Psoas muscle (tissue), 8 donors: ENCODE measurements at places on chromosomes 2 and 18. TPM values are rescaled to one million over a fixed set of nuclear protein-coding genes. Genes with fewer than 3 reads are reported as not detected.

GRCh38 chr2:201257956-201258665 lies 2.2 kb upstream of the CASP8 start:
- DNase-seq, result peak; percentile 57

DNA sequence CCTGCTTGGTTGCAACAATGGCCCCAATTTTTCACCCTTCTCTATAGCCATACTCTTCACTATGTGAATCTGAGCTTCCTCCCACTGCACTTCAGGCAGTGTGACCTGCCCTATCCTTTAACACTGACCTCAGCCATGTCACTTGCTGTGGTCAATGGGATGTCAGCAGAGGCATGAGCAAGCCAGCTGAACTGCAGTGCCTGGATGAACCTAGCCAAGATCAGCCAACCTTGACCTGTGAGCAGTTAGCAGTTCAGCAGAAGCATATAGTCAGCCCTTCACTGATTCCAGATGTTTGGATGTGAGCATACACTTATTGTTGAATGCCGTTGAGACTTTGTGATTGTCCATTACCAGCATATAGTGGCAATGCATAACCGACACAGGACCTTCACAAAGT lies 63.4 kb upstream of the BOD1L2 start:
- DNase-seq, result no peak

Gene SIX3
- 0.20 TPM for total RNA-seq

DNA sequence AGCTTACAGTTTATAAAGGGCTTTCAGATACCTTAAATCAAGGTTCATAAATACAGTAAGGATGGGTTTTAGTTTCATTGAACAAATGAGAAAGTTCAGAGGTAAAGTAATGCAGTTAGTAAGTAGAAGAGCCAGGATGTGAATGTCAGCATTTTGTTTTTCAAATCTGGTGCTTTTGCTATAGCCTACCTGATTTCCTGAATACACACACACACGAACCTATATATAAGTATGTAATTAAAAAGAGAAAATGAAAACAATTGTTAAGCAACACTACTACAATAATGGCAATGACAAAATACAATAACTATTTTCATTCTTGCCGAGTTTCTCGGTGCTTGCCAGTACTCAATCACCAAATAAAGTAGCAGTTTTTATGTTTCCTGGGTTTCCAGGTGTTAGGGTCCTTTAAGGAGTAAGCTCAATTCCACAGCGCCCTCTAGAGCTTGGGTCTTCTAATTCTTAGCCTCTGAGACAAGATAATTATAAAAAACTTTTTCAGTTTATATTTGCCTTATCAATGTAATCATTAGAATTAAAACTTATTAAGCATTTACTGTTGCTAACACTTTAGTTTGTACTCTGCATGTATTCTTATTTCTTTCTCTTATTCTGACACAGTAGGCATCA lies 512.9 kb upstream of the ACVR2A start:
- DNase-seq, result no peak

DNA sequence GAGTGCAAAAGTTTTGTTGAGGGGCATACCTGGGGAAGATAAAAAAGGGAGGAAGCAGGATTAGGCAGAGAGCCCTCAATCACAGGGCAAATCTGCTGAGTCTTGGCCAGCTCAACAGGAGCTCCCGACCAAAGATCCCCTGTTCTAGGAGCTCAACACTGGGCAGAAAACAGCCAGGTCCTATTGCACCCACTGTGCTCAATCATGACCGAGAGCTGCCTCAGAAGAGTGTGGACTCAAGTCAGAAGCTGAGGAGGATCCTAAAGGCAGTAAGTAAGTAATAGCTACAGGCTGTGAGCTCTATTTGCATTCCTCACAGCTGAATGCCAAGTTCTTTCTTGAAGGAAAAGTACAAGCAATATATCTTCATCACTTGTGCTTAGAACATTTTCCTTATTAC lies 334.4 kb upstream of the NRP2 start:
- no peak for DNase-seq

DNA sequence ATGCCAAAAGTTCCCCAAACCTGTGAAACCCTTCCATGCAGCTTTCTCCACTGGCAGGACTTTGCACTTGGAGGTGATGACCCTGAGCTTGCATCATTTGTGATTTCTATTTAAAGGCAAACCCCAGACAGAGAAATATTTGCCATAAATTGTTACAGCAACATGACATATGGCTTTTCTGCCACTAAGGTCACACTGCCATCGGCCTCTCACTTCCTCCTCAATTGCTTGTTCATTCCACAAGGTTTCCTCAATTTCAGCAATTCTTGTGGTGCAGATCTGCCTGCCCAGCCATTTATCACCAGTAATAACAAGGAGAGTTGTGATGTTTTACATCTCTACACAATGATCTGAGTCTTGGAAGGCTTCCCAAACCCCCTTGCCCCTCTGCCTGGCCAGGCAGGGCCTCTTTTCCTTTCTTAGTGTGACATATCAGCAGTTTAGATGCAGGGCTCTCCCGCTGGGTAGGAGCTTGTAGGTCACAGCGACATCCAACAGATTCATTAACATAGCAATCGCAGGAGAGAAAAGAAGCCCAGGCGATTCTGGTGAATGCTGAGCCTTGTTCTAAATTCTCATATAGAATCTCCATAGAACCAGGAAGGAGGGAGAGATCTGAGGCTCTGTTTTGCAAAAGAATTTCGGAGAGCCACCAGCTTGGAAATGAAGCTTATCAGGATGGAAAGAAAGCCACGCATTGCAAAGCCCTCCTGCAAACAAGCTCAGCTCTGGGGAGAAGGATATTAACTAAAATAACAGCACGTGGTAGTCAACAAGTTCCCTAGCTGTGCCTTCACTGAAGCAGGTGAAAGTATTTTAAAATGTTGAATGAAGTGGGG lies 46.7 kb upstream of the ITGA6 start:
- no peak for DNase-seq

Gene GAL3ST2
- total RNA-seq, result 0.16 TPM

DNA sequence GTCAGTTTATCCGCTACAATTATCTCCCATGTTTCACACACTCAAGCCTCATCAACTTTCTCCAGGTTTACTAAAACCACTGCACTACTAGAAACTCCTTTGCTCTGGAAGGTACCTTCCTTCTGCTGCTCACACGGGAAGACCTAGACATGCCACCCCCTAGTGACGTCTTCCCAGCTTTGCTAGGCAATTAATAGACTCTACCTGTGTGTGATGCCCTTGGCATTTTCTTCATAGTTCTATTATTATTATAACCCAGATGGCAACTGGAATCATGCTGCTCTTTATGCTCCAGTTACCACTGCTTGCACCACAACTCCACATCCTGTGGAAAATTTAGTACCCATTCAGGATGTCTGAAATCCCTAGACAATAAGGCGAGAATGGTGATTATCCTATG lies 42.4 kb downstream of the CACNB4 start:
- no peak for DNase-seq

DNA sequence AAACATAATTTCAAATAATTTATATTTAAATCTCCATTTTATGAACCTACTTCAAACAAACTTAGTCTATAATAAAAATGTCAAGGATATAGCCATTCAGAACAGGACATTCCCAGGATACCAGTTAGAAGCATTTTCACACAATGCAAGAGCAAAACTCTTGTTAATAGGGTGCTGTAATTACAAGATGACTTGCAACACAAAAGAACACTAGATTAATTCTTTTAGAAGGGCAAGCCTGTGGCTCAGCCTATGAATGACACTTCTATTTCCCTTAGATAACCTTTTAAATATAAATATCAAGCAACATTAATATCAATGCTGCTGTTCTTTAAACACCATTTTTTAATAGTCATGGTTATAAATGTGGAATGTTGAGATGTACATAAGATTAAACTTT lies 157.9 kb upstream of the SCN7A start:
- DNase-seq, result no peak

DNA sequence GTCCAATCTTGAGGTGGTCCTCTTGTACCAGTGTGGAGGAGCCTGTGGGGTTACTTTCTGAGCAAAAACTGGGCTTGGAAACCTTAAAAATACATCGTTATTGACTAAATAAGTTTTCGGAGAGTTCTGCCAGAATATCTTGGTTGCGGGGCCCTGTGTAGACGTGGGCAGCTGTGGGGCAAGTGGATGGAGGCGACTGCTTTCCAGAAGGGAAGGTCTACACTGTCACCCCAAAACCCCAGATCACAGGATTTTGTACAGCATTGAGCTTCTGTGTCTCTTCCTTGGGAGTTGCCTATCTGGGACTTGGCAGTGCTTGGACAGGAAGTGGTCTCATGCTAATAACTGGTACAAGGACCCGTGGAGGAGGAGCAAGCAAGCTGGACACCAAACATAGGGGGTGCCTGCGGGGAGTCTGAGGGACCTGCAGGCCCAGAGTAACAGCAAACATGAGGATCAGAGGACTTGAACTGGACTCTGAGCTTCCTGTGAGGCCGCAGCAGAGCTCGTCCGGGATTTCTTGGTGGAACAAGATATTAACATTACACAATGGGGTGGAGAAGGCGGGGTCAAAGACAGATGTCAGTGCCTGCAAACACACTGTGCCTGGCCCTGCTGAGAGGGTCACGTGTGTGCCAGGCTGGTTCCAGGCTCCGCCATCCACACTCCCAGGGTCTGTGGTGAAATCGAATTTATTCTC lies 48.0 kb upstream of the CTLA4 start:
- peak; percentile 32 for DNase-seq

- DNase-seq, result no peak
Observed at GRCh38 chr2:237774811-237775553, 23.6 kb upstream of the RBM44 start.

GRCh38 chr2:84906108-84906899 lies 848 bp downstream of the TMSB10 start:
- peak; percentile 38 for DNase-seq
